ENCODE measurements at places on chromosomes 13 and 19.

DNA sequence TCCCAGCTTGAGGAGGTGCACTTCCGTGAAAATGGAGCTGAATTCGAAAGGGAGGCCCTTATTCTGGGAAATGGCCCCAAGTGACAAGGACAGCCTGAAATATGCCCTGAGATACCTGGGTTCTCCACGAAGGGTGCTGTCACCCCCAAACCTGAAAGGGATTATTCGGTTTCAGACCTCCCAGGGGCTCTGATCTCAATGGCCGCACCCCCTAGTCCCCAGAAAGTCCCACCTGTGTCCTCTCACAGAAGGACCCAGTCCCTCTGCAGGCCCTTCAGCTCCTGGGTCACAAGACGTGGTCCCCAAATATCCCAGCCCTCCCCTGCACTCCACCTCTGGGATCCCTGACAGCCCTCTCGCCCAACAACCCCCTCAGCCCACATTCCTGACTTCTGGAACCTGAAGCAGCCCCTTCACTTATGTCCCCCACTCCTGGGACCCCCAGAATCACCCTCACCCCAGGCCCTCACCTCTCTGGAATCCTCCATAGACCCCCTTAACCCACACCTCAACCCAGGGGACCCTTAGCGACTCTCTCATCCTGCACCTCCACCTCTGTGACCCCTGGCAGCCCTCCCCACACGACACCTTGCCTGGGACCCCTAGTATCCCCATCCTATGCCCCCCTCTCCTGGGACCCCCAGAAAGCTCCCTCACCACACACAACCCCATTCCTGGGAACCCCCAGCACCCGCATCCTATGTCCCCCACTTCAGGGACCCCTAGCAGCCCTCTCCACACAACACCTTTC lies 606 bp downstream of the SYNGR4 start:
- no peak for DNase-seq

- DNase-seq, result no peak
Observed at GRCh38 chr13:56134524-56134923, 1006.2 kb upstream of the PRR20A start.

- DNase-seq, result no peak
Observed at GRCh38 chr19:1156305-1156801, 17.7 kb downstream of the SBNO2 start.

- no peak for DNase-seq
Observed at GRCh38 chr19:4660993-4661392, 9.1 kb downstream of the MYDGF start.

- DNase-seq, result no peak
Observed at GRCh38 chr13:79289571-79289970, 116.5 kb downstream of the RBM26 start.
